ENCODE measurements at places on chromosomes 1 and 21. TPM values are rescaled to one million over a fixed set of nuclear protein-coding genes. Genes with fewer than 3 reads are reported as not detected.

Gene TMEM200B
- 0.34 TPM for polyA plus RNA-seq

Gene PSMG1
- 241 TPM for polyA plus RNA-seq

Gene RGS1
- 22.7 TPM for polyA plus RNA-seq

Gene PHF13
- 5.2 TPM for polyA plus RNA-seq

Gene SLC44A5
- not detected for polyA plus RNA-seq

Gene ADGRB2
- not detected for polyA plus RNA-seq

Gene TMOD4
- polyA plus RNA-seq: 0.30 TPM

Gene S100A7A
- not detected for polyA plus RNA-seq

Gene MIXL1
- 0.20 TPM for polyA plus RNA-seq

Gene FHAD1
- not detected for polyA plus RNA-seq

Gene PTPRU
- polyA plus RNA-seq: 1.3 TPM

Gene KRTAP19-3
- polyA plus RNA-seq: not detected

Gene CLCN6
- 10.5 TPM for polyA plus RNA-seq

Gene DISC1
- 0.19 TPM for polyA plus RNA-seq

Gene LCE3D
- polyA plus RNA-seq: not detected

Gene MTMR11
- 0.70 TPM for polyA plus RNA-seq

Gene DNAH14
- 7.9 TPM for polyA plus RNA-seq

Gene GOLT1A
- polyA plus RNA-seq: not detected

Gene BNIPL
- polyA plus RNA-seq: 0.09 TPM

Gene KIF21B
- 5.2 TPM for polyA plus RNA-seq

Gene OPN3
- polyA plus RNA-seq: 12.2 TPM
